ENCODE measurements at places on chromosomes 2 and 18.

DNA sequence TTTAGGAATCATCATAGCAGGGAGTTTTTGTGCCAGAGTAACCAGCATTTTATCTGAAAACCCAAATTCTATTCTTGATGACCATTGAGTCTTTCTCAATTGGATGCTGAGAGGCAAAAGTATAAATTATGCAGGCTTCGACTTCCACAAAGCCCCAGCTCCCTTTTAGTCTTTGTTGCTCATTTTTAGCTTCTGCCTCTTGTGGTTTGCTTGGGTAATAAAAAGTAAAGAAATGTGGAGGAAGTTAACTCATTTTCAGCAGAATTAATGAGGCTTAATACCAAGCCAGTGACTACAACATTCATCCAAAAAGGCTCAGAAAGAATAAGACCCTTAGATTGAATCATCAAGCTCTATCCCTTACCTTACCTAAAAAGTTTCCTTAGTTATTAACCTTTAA, 18.6 kb downstream of the ERMN start:
- DNase-seq, result no peak

GRCh38 chr18:2878656-2879330, 32.0 kb downstream of the EMILIN2 start:
- DNase-seq, result peak; percentile 8

GRCh38 chr2:54899576-54900200, 150.6 kb downstream of the RTN4 start:
- DNase-seq, result no peak

- no peak for DNase-seq
Observed at GRCh38 chr18:61825386-61825785, 67.4 kb downstream of the RNF152 start.

DNA sequence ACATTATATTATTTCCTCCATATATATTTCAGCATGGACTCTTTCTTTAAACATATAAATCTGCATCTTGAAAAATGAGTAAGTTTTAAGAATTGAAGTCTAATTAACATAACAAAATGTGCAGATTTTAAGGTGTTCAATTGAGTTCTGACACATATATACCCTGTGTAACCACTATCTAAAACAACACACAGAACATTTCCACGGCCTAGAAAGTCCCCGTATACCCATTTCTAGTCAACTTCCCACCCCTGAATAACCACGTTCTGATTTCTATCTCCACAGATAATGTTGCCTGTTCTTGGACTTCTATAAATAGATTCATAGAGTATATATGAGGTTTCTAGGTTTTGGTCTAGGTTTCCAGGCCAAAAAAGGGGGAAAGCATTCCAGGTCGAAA, 87.5 kb downstream of the AAK1 start:
- DNase-seq, result no peak

GRCh38 chr18:30404422-30404821, 638.1 kb downstream of the DSC3 start:
- DNase-seq, result no peak

DNA sequence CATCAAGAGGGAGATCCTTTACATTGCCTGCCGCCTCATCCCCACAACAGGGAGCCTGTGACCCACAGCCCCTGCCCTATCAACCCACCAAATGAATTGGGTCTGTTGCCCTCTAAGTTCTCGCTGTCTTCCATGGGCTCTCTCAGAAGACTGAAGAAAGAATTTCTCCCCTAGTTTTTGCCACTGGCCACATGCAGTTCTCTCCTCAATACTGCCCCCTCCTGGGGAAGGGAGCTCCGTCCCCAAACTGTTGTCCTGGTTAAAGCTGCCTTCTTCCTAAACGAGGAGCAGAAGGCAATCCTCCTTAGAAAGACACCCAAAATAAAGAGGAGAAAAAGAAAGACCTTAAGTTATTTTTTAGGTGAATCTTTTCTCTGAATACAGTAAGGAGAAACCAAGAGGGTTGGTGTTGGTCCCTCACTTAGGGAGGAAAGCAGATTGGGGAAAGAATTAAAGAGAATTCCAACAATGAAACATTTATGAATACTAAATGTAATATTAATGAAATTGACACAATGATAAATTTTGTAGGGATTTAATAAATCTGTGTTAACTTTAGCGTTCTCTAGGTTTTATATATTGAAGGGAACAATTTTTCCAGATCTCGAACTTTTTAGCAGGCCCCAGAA, 31.1 kb upstream of the SATB2 start:
- no peak for DNase-seq

- no peak for DNase-seq
Observed at GRCh38 chr18:67875944-67876343, 359.4 kb upstream of the DSEL start.

DNA sequence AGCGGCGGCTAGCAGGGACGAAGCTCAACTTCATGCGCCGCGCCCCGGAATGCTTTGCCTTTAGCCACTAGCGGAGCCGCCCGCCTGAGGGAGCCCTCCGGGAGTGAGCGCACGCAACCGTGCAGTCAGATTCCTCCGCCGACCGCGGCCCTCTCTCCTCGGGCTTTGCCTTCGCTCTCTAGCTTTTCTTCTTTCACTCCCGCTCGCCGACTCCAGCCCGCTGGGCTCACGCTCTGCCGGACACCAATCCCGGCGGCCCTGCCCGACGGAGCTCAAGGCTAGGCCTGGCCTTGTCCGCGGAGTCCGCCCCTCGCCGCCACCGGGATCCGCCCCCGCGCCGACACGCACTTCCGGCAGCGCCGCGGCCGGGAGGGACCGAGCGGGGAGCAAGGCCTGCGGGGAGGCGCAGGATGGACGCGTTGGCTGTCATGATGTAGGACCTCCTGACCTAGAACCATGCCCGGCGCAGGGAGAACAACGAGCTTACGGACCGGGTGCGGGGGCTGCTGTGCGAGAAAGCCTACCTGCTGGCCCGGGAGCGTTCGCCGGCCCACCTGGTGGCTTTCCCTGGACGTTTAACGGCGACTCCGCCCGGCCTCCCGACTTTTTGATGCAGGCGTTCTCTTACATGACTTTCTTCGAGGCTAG, 40.8 kb upstream of the AKAIN1 start:
- DNase-seq, result peak; percentile 85

DNA sequence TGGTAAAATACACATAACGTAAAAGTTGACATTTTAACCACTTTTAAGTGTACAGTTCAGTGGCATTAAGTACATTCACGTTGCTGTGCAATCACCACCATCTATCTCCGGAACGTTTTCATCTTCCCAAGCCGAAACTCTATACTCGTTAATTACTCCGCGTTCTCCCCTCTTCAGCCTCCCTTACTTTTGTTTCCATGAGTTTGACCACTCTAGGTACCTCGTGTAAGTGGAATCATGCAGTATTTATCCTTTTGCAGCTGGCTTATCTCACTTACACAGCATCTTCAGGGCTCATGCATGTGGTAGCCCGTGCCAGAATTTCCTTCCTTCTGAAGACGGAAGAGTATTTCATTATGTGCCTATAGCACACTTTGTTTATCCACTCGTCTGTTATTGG, 225.2 kb downstream of the SLC4A3 start:
- no peak for DNase-seq

- DNase-seq, result no peak
Observed at GRCh38 chr2:240392948-240393830, 42.3 kb upstream of the GPC1 start.

GRCh38 chr2:112048887-112049286, 6.2 kb upstream of the TMEM87B start:
- DNase-seq, result no peak

- no peak for DNase-seq
Observed at GRCh38 chr2:102449370-102449974, 23.6 kb upstream of the SLC9A4 start.

GRCh38 chr2:108786008-108786353, 590 bp upstream of the CCDC138 start:
- DNase-seq, result no peak

DNA sequence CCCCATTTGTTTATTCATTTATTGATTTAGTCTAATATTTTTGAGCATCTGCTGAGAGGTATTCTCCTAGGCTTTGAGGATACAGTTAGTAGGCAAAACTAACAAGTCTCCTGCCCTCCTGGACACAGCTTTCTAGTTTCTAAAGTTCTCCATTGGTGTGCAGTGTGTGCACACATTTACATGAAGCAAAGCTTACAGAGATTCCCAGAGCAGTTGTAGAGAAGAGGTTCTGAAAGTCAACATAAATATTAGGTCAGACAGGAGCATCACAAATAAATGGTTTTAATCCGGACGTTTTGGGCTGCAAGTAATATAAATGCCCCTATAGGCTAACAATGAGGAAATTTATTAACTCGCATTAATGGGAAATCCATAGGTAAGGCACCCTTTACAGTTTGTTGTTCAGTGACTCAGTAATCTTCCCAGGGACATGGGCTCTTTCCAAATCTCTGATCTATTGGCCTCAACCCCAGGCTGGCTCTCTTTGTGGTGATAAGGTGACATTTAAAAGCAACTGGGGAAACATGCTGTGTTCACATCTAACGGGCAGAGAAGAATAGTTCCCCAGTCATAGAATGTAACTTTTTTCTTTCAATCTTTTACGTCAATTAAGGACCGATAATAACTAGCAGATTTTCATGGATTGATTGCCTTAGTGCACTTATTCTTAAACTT, 407.2 kb downstream of the PTPRM start:
- no peak for DNase-seq

DNA sequence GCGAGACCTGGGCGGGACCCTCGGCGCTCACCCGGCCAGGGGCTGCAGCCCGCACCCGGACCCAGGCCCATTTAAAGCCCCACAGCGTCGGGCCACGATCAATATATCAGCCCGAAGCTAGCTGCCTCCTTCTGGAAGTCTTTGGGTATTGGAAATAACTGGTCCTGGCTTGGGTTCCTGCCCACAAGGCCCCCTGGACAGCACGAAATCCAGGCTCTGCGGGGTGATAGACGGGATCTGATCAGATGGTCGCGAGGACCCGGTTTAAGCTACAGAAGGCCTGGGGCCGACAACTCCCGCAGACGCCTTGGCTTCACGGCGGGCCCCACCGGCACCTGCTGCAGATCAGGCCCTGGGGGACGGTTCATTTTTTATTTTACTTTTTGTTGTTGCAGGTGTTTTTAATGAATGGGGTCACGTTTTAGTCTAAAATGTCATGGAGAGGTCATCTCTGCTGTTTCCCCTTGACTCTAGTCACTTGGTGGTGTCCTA, 362 bp upstream of the PSTPIP2 start:
- DNase-seq, result no peak

- no peak for DNase-seq
Observed at GRCh38 chr2:169891593-169892298, 64.5 kb downstream of the UBR3 start.

DNA sequence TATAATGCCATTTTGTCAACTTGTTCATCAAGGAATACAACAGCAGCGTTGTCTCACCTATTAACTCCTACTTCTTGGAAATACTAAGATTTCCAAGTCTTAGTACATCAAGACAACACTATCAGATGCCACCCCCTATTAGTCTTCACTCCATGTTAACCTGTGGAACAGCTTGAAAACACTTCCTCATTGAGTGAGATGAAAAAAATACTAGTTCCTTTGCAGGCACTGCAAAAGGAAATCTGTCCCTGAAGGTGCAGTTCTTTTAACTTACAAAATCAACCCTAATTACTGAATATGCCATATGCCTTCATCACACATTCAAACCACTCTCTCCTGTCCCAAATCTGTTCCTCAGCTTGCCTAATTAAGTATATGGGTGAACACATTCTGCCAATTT, 4.0 kb downstream of the CWC22 start:
- no peak for DNase-seq

- DNase-seq, result no peak
Observed at GRCh38 chr18:48133671-48134251, 203.3 kb upstream of the SMAD2 start.

DNA sequence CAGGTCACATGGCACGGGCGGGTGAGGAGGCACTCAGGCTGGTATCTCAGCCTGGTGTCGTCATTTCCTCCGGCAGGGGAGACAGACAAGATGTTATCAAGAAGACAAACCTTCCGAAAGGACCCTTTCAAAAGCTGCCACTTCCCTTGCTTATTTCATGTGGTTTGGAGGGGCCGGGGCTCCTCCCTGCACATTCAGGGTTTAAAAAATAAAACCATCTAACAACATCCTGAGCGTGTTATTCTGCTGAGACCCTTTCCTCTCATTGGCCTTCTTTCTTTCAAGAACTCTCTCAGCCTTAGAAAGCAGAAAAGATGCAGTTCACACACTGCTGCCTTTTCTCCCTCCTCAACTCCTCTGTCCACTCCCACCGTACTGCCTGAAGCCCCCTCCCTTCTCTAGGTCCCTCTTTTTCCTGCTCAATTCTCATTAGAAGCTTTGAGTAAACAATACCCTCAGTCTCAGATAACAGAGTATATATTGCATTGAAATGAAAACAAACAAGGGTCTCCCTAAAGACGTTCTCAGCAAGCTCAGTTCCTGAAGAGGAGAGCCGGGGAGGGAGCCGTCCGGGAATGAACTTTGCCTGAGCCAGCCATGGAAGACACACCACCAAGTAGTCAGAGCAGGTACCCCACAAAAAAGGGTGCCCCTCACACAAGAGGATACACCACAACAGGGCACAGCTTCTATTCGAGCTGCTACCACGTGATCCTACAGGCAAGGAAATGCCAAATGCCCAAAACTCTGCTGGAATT, 9.7 kb downstream of the SMAD7 start:
- no peak for DNase-seq

GRCh38 chr2:38108907-38109731, 33.2 kb upstream of the CYP1B1 start:
- DNase-seq, result no peak

DNA sequence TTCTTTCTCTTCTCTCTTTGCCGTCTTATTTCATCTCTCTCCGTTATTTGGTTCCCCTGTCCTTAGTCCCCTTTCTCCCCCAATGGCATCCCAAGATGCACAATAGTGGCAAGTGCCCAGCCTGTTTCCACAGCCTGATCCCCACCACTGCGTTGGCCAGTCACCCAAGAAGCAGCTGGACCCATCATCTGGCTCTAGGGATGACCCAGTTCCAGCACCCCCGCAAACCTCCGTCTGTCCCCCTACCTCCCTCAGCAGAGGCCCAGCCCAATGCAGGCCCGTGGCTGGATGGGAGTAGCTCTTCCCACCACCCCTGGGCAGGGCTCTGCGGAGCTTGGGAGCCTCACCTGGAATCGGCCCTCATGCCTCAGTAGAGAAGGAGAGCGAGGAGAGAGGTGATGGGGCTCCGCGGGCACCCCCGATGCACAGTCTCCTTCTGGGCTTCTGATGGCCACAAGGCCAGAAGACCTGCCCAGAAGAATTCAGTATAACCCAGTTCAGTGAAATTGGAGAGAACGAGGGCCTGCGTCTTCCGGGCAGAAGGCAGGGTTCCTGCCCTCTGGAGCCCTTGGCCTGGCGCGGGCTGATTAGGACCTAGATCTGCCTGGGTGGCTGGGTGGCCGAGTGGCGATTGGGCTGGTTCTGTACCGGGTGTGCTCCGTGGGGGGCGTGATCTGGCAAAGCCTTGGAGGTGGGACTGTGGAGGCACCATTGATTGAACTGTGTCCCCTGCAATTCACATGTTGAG, 50.9 kb downstream of the RRM2 start:
- DNase-seq, result peak; percentile 50

- no peak for DNase-seq
Observed at GRCh38 chr2:228589115-228589514, 407.6 kb upstream of the SPHKAP start.

GRCh38 chr2:199463708-199464605, 6.2 kb upstream of the SATB2 start:
- DNase-seq, result no peak

GRCh38 chr2:165044505-165045303, 89.4 kb upstream of the SLC38A11 start:
- DNase-seq, result no peak

- no peak for DNase-seq
Observed at GRCh38 chr2:222468346-222468745, 44.0 kb downstream of the SGPP2 start.

Data from upper lobe of left lung (tissue), 6 donors.